ENCODE measurements at places on chromosomes 6 and 20.

- DNase-seq: no peak
These were observed 15.7 kb downstream of the GMDS start for GRCh38 chr6:2229742-2230141.

DNA sequence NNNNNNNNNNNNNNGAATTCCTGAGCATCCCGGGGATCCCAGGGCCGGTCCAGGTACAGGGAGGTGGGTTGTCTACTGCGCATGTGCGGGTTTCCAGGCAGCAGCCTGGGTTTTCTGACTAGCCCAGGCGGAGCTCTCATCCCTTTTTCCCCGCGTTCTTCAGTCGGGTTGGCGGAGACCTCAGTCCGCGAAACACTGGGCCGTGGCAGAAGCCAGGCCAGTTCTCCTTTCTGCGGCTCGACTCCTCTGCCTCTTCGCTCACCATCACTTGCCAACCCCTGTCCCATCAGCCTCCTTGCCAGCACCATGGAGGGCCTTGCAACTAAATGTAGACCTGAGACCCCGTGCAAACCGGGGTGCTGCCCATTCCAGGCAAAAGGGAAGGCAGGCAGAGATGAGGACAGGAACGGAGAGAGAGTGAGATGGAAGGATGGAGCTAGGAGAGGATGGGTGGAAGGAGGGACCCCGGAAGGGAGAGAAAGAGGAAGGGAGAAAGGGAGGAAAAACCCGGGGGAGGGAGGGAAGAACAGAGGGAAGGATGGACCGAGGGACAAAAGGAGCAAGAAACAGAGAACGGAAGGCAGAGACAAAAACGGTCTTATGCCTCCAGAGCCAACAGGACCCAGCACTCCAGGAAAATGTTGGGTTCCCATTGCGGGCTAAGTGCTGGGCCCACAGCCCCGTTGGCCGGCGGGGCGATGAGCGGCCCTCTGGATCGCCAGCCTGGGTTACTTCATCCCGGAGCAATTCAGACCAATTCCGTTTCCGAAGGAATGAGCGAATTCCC lies 445.4 kb upstream of the DEFB115 start:
- no peak for DNase-seq

GRCh38 chr20:33841436-33841799 lies 30.3 kb downstream of the CHMP4B start:
- no peak for DNase-seq

DNA sequence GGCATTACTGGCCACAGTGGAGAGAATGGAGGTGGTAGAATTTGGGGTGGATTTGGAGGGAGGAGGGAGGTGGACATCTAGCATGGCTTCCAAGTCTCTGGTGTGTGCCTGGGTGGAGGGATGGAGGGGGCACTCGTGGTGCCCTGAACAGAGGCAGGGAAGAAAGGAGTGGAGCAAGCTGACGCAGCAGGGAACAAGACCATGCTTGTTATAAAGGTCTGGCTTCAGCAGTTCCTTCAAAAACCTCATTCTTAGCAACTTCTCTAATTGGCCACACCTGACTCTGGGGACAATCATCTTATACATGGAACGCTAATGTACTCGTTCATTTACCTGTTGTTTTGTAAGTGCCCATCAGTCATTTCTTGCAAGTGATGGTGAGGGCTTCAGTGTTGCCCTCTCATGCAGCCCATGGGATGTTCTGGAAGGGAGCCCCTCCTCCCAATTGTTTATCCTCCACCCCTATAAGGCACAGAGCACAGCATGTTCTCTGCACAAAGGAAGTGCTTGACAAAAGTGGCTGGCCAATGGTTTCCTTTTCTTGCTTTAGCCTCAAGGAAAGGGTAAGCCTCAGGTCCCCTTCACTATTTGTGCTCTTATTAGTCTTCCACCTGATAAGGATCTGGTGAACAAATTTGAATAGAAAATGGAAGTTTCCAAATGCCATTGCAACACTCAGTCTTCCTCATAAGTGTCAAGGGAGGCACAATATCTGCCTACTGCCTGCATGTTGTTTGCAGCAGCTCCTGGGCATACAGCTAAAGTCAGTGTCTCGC lies 39.3 kb downstream of the GFOD1 start:
- no peak for DNase-seq

DNA sequence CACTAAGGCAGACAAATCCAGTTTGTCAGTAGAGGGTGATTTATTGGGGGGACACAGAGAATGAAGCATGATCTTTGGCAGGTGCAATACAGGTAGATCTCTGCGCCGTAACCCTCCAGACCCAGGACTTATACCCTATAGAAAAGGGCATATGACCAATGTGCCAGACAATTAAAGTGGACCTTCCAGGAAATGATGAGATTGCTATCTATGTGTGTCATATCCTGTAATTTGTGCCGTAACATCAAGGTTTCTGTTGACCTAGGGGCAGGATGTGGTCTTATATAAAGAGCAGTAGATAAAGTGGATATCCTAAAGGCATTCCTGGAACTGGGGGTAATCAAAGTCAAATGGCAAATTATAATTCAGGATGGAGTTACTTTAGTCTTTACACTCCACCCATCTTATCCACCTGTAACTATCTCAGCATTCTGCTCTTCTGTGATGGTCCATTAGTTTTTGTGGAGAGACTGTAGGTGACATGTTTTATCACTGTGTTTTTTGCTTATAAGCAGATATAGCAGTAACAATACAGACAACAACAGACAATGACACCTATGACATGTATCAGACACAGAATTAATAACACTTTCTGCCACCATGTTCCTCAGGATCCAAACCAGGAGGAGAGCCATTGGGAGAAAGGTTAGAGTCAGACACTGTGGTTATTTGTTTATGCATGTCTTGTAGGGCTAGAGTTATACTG lies 43.1 kb upstream of the ZNF337 start:
- no peak for DNase-seq

DNA sequence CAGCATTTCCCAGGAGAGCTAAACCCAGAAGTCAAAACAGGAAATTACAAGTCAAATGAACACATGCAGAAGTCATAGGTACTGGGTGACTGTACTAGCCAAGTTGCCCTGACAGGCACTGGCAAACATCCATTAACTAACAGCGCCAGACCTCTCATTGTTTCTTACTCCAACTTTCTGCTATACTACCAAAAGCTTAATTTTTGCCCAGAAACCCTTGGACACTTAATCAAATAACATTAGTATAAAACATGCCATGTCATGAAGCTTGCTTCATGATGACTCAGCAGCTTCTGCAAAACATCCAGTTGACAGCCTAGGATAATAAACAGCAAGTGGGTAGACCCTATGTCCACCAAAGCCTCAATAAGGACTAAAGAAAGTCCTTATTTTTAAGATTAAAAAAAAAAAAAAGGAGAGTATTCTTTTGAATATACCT lies 3.5 kb downstream of the NUP153 start:
- DNase-seq: no peak

GRCh38 chr20:38651154-38651553 lies 49.5 kb downstream of the ARHGAP40 start:
- no peak for DNase-seq

DNA sequence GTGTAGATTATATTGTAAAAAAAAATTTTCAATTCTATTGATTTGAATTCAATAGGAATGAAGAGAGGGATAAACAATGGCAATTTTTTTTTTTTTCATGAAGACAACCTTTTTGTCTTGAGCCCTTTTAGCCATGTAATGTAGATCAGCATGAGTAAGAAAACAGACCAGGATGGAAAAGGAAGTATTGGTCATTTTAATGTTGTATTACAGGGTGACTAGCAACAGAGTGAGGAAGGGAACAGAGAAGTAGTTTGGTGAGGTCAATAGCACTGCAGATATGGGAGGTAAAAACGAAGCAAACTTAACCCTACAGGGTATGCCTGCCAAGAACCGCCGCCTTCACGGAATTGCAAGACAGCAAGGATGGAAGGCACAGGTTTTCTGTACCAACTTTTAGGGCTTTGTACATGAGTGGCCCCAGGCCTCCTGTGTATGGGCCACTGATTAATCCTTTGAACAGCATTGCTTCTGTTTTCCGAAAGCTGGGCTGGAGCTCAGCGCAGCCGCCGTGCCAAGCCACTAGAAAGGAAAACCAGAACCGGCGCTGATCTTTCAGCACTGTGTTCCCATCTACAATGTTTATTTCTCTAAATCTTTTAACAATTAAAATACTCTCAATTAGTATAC lies 383.7 kb downstream of the CENPW start:
- no peak for DNase-seq

DNA sequence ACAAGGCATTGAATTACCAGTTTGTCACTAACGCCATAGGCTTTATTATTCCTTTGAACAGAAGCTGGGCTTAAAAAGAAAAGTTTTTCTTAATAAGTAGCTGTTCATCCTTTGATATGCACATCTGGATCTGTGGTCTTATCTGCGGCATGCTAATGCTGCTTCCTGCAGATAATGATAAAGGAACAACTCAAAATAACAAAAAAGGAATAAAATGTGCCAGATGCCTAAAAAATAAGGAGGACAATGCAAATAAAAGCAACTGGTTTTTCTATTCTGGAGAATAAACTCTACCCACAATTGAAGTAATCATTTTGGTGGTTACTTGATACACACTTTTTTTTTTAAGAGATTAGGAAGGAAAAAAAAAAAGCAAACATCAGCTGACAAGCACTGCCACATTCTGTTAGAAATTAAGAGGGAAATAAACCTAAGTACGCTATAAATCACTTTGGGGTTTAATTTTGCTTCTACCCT lies 156.8 kb upstream of the SALL4 start:
- no peak for DNase-seq

GRCh38 chr20:12798286-12798685 lies 210.5 kb upstream of the SPTLC3 start:
- no peak for DNase-seq

DNA sequence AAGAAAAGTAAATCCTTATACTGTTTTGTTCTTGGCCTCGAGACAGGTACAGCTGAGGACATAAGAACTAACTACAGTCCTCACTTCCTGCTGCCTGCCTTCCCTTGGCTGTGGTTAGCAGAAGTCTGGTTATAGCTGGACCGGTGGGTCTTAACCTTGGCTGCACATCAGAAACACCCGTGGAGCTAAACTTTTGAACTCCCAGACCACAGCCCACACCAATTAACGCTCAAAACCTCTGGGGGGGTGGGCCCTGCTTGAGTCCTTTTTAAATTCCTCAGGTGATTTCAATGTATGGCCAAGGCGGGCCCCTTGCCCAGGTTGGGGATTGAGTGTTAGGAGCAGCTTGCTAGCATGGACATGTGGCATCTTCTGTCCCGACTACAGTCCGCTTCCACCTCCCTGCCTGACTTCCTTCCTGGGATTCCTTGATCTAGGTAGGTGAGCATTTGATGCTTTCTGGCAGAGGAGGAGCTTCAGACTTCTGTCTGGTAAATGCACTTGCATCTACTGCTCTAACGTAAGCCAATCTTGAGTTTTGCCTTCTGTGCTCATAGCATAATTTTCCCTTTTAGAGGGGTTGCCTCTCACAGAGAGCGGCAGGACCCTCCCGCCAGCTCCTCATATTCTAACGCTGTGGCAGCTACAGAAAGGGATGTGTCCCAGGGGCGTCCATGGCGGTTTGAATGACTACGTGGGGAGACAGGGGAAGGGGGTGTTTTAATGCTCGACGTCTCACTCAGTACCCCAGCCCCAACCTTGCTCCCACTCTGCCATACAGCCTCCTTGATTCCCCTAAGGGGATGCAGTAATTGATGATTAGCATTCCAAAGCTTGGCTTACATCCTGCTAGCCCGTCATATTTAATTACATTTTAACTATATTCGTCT lies 390.1 kb downstream of the ZFAND3 start:
- no peak for DNase-seq

DNA sequence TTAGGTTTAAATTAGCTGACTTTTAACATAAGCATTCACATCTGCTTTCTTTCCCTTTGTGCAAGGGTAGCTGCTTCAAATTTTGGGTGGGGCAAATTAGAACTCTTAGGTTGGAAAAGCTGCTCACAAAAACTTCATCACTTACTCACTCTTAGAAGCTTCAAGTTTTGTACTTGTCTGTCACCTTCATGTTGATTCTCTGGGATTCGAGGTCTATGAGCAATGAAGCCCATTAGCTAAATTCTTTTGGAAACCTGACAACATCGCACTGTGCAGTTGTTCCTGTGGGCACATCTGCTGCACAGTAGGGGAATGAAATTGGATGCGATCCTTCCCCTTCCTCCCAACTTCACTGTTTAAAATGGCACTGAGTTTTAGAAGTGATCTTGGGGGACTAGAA lies 156.1 kb downstream of the UBE3D start:
- no peak for DNase-seq

GRCh38 chr6:38057994-38058393 lies 238.5 kb downstream of the ZFAND3 start:
- peak; percentile 42 for DNase-seq

- no peak for DNase-seq
These were observed 766.8 kb upstream of the MAN1A1 start for GRCh38 chr6:120116343-120116742.

DNA sequence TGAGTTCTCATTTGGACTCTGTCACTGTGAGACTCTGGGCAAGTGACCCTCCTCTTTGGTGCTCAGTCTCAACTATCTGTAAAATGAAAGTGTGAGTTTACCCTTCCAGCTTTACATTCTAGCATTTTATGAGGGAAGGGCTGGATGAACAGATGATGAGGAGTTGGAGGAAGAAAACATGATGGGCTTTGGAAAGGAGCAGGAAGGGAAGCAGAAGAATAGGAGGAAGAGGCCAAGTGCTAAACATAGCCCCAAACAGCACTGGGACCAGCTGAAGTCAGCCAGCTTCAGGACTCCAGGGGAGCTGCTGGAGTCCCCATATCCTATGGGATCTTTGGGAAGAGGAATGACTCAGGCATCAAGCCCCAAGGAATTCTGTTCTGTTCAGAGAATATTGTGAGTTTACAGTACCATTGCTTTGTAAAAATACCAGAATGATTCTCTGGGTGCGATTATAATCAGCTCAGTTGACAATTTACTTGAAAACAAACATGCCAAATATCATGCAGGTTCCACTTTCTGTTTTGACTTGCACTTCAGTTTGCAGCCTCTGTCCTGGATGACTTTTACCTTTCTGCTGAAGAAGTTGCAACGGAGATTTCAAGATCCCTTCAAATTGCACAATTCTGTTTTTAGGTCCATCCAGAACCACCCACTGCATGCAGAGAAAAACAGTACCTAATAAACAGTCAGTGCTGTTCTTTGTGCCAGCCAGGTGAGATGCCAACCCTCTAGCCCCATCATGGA lies 3.2 kb downstream of the CD40 start:
- DNase-seq: no peak

Measured in stimulated activated CD4-positive, alpha-beta T cell treated with anti-CD3 and anti-CD28 coated beads, Interleukin-12 subunit alpha, Interleukin-12 subunit beta, amount 100 ng/mL, for 4 hours (primary cell).